ENCODE measurements at places on chromosomes 3 and 15.

GRCh38 chr3:88434001-88434400 is 284.2 kb downstream of the C3orf38 start:
- DNase-seq = no peak

- DNase-seq = no peak
Observed at GRCh38 chr3:141382571-141382970, 14.3 kb downstream of the ZBTB38 start.

GRCh38 chr3:24773798-24774197 is 279.1 kb upstream of the THRB start:
- DNase-seq = no peak

- no peak for DNase-seq
Observed at GRCh38 chr3:188261011-188261410, 107.1 kb downstream of the LPP start.

- DNase-seq = no peak
Observed at GRCh38 chr15:47652328-47652727, 65.0 kb upstream of the SEMA6D start.

GRCh38 chr3:180911876-180912303 is 580 bp upstream of the FXR1 start:
- DNase-seq = no peak

- DNase-seq = no peak
Observed at GRCh38 chr3:131038326-131038725, 11.6 kb downstream of the NEK11 start.

DNA sequence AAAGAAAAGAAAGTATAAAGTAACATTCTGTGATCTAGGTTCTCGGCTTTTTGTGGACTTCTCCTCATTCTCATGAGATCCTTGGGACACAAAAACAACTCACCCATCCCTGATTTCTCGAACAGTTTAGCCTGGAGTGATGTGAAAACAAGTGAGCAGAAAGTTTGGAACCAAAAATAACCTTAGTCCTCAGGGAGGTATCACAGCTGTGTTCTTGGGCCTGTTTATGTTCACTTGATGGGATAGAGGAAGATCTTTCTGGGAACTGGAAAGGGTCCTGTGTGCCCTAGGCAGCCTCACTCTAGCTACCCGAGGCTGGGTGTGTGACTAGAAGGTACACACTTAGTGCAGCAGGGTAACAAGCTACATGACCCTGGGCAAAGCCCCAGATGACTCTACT is 308.8 kb upstream of the PDZRN3 start:
- no peak for DNase-seq

GRCh38 chr15:73019601-73020146 is 32.6 kb upstream of the NEO1 start:
- DNase-seq = no peak

DNA sequence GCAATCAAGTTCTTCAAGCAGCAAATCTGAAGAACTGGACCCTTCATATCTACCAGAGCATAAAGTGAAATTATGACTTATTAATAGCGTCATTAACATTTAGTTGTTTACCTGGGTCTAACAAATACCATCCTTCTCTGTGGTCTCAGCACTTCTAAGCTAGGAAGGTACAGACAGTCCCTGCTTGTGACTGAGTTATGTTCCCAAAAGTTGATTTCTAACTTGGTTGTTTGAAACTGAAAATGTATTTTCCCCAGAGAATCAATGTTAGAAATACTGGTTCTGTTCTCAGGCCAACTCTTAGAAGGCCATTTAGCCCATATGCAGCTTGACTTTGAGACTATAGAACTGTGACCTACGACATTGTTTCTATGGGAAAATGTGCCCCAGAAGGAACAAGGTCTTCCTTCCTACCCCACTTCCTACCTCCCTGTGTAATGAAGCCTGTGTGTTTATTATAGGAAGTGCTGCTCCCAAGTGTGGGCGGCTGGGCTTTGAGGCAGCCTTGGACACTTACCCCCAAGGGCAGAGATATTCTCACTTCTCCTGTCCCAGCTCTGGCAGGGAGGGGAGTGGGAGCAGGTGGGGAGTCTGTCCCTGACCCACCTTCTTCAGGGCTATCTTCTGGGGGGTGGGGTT is 12.2 kb upstream of the MAPK6 start:
- DNase-seq = no peak

DNA sequence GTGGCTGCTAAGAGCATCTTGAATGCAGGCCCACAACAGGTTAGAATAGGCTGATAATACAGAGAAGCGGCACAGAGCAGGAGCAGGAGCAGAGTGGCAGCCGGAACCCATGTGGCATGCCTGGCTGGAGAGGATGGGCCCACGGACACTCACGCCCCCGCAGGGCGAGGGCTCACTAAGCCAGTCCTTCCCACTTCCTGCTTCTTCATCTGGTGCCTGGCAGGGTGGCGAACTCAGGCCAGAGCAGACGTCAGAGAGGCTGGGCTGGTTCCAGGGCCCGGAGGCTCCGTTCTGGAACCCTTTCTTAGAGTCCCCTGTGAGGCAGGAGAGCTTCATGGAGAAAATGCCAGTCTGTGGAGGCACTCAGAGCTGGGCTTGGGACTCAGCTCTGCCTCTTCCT is 195.1 kb downstream of the NTRK3 start:
- DNase-seq = no peak

DNA sequence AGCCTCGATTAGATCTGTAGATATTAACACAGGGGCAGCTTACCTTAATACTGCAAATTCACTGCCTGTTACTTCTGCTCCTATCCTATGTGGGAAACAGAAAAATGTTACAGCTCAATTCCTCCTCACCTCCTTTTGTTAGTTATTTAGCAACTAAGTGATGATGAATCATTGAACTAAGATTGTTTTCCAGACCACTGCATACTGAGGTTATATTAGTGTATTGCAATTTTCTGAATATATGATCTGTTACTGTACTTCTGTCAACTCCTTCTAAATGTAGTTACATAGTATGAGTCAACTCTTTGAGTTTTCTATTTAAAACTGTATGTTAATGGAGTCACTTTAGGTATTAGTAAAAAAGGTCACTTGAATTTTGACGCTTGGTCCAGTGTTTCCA is 331.5 kb upstream of the SLCO3A1 start:
- DNase-seq = no peak

DNA sequence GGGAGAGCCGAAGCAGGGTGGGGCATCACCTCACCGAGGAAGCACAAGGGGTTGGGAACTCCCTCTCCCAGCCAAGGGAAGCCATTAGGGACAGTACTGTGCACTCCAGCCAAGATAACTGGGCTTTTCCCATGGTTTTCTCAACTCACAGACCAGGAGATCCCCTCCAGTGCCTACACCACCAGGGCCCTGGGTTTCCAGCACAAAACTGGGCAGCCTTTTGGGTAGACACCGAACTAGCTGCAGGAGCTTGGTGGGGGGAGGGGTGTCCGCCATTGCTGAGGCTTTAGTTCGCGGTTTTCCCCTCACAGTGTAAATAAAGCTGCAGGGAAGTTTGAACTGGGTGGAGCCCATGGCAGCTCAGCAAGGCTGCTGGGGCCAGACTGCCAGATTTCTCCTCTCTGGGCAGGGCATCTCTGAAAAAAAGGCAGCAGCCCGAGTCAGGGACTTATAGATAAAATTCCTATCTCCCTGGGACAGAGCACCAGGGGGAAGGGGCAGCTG is 129.6 kb upstream of the LMCD1 start:
- DNase-seq = no peak

GRCh38 chr15:50344006-50344464 is 11.0 kb downstream of the GABPB1 start:
- no peak for DNase-seq

DNA sequence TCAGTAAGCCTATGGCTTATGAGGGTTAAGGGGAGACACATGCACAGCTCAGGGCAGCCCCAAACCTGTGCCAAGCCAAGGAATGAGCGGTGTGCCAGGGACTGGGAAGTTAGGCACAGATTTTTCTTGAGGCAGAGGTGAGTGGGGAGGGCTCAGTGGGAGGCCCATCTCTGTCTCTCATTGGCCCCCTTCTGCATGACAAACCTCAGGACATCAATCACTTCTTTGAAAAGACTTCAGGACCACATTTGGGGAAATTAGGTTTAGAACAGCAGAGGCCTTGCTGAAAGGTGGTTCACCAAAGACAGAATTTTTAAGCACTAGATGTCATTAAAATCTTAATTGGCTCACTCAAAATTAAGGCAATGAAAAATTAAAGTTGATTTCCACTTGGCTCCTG is 57.2 kb downstream of the RAB11A start:
- DNase-seq = no peak

GRCh38 chr3:8482960-8483665 is 18.5 kb upstream of the LMCD1 start:
- DNase-seq = no peak

- no peak for DNase-seq
Observed at GRCh38 chr15:70215951-70216350, 118.2 kb upstream of the TLE3 start.

- DNase-seq = no peak
Observed at GRCh38 chr3:31449318-31449717, 83.4 kb upstream of the STT3B start.

DNA sequence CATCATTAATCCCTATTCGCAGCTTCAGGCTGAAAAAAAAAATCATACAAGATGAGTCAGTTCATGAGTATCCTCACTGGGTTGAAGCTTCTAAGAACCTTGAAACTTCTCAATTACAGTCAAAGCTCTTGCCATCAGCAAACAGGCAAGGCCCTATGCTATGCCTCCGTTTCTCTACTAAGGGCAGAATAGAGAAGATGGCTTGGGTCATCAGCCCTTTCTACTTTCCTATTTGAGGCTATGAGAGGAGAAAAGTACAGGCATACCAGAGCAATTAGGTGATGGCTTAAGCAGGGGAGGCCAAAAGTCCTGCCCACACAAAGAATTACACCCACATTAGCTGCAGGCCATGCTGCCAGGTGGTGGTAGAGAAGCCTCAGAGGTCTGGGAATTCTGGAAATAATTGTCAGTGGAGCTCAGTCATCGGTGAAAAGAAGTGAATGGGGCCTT is 89.0 kb downstream of the MRPL46 start:
- no peak for DNase-seq

DNA sequence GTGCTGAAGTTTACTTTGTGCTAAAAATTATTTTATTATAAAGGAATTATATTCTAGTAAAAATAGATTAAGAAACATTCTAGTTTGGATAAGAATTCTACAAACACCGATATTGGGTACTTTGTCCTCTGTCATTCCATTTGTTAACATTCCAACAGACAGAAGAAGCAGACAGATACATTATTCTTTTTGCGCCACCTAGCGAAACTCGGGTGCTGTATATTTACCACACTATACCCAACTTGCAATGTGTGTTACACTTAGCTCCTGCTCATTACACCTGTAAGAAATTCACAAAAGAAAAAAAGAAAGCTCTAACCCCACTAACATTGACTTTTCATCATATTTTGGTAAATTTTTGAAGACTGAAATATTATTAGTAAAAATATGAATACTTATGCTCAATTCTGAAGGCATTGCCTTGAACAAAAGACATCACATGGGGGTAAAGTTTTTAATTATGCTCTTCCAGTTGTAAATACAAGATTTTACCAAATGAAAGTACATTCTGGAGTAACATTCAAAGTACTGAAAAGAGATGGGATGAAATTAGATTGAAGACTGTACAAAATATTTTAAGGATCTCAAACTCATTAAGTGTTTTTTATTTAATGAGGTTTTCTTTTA is 136.5 kb upstream of the MLF1 start:
- DNase-seq = peak; percentile 32

- DNase-seq = no peak
Observed at GRCh38 chr3:117191245-117191644, 481.7 kb downstream of the TUSC7 start.

GRCh38 chr15:25659251-25659650 is 203.9 kb downstream of the ATP10A start:
- DNase-seq = no peak

- no peak for DNase-seq
Observed at GRCh38 chr15:29986946-29987345, 95.8 kb upstream of the GOLGA8J start.

- no peak for DNase-seq
Observed at GRCh38 chr3:192870822-192871221, 46.8 kb downstream of the MB21D2 start.

DNA sequence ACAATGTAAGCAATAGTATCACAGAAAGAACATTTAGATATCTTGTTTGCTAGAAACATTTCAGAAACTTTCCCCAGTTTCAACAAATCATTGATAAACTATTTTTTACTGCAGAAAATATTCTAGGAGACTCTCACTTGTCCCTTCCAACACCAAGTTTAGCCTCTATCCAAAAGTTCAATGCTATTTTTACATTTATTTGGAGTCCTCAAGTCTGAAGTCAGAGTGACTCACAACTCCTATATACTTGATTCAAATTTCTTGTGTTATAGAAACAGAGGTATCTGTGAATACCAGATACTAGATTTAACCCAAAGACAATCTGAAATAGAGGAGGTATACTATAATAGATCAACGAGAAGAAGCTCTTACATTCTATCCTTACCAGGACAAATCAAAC is 49.6 kb downstream of the RFX7 start:
- DNase-seq = no peak

DNA sequence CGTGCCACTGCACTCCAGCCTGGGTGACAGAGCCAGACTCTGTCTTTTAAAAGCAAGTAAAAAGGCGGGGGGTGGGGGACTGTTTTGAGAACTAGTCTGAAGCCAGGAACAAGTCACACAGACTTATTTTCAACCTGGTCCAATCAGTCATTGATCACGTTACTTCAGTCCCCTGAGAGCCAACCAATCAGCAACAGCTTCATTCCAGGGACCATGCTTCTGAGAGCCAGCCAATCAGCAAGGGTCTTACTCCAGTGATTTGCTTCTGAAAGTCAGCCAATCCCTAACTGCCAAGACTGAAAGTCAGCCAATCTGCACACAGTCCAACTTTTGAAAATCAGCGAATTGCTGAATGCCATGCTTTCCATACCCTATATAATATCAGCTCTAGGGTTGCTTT is 48.6 kb upstream of the C15orf39 start:
- DNase-seq = peak; percentile 87

DNA sequence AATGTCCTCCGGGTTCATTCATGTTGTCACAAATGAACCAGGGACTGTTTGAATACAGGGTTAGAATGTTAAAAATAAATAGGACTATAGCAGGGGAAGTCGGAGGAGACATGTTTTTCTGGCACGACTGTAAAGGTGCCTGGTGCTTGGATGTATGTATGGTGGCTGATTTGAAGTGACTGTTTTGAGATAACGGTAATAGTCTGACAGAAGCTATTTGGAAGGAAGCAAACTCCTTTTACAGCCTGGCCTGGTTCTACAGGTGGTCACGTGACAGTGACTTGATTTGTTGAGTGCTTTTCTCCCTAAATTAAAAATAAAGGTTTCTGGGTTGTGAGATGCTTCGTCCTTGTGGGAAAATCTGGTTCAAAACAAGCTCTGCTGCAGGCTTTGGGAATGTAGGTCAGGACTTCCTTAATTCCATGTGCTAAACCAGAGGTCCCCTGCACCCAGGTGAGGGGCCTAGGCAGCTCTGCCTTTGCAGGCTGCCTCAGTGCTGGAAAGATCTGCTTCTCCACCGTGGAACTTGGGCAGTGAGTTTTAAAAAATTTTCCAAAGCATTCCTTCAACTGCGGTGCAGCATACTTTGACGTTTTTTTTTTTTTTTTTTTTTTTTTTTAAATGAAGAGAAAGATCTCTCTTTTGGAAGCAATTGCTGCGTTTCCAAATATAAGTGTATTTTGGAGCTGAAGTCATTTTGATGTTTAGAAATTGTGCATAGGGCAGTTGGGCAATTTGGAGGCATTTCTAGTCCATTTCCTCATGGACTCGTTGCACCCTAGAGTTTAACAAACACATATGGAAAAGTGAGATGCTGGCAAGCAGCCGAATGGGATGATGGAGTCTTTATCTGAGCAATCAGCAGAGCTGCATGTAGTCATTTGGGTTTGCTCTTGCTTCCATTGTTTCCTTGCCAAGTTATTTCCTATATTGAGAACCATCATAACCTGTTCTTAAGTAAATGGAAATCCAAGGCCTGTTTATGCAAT is 30.9 kb downstream of the ITPR1 start:
- DNase-seq = no peak

GRCh38 chr3:139676108-139676507 is 1.7 kb downstream of the NMNAT3 start:
- DNase-seq = no peak
